ENCODE measurements at places on chromosomes 6 and 20.

DNA sequence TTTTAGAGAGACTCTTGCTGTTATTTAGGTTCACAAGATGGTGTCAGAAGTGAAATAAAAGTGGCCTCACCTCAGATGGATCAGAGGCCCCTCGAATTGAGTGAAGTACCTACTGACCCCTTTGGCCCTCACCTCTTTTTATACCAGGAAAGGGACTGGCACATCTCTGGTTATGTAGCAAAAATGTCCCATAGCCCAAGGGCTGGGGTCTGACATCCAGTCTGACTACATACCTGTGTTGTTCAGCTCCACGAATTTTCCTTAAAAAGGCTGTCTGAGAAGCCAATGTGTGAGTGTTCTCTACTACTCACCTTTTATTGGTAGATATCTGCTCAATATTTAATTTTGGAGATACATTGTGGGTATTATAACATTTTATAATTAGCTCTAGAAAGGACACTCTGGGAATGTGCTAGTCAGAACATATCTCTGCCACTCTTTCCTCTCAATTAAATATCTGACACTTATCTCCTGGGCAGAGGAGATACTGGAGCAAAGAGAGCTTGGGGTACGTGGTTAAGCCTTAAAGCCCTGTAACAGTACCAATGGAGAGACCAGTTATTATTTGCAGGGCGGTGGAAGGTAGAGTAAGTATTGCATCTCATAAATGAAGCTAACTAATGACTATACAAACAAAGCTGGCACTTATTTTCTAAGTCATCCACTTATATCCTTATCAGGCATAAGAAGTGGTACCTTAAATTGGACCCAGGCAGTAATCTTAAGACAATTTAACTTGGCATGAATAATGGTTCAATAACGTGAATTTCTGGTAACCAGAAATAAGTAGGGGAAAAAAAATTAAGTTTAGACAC, 20.0 kb upstream of the IL22RA2 start:
- no peak for DNase-seq

- no peak for DNase-seq
These were observed 361.1 kb downstream of the FOXA2 start for GRCh38 chr20:22223236-22223635.

DNA sequence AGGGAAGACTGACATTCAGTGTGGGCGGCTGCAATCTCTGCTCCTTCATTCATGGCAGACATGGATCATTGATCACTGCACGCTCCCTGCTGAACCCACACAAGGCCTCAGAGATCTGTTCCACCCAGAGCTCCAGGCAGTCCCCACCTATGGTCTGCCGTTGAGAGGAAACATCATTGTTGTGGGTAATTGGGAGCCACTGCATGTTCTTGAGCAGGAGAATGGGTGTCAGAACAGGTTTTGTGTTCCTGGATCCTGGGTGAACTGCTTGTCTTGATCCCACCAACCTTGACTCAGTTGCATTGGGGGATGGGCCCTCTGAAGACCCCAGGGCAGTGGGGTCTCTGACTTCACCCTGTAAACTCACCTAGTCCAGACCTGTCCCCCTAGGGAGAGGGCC, 23.1 kb upstream of the CCDC167 start:
- no peak for DNase-seq

DNA sequence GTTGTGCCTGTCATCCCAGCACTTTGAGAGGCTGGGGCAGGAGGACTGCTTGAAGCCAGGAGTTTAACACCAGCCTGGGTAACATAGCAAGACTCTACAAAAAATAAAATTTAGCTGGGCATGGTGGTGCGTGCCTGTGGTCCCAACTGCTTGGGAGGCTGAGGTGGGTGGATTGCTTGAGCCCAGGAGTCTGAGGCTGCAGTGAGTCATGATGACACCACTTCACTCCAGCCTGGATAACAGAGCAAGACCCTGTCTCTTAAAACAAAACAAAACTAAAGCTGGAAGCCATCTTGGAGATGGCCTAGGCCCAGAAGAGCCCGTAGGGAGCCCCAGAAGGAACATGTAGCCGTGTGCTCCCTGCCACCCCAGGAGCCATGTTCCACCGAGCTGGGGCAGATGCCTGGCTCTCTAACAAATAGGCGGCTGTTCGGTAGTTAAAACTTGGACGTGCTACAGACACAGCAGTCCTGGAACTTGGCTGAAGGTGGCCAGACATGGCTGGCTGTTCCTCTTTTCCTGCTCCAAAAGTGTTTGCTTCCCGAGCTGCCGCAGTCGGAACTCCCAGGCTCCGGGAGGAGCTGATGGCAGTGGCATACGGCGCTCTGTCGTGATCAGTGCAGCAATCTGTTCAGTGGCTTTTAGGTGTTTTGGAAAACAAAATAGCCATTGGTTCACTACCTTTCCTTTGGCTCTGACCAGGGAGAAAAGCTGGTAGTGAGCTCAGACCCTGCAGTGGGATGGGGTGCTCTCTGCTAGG, 37.0 kb downstream of the DYNLT1 start:
- no peak for DNase-seq

DNA sequence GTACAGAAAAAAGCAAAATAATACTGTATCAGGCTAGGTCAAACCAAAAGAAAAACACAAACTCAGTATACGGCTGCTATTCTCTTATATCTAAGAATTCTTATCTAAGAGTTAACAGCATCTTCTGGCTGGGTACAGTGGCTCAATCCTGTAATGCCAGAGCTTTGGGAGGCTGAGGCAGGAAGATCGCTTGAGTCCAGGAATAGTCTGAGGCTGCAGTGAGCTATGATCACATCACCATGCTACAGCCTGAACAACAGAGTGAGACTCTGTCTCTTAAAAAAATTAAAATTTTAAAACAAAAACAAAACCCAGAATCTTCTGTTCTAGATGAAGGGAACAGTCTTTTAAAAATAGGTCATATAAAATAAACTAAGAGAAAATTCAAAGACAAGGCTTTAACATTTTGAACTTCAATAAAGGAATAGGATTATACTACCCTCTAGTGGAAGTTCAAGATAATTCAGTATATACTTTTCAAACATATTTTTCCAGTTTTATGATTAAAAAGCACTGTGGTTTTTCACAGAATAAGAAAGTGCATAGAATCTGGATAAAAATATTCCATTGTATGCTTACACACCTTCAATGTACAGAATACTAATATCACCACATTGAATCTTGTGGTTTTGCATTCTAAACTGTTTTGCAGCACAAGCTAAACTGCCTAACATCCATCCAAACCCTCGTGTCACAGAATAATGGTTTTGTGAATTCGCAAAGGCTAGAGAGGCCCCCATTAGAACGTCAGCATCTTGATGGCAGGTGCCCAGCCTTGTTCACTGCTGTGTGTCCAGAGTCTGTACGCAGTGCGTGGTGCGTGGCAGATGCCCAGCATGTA, 39.3 kb downstream of the DTNBP1 start:
- DNase-seq: no peak

DNA sequence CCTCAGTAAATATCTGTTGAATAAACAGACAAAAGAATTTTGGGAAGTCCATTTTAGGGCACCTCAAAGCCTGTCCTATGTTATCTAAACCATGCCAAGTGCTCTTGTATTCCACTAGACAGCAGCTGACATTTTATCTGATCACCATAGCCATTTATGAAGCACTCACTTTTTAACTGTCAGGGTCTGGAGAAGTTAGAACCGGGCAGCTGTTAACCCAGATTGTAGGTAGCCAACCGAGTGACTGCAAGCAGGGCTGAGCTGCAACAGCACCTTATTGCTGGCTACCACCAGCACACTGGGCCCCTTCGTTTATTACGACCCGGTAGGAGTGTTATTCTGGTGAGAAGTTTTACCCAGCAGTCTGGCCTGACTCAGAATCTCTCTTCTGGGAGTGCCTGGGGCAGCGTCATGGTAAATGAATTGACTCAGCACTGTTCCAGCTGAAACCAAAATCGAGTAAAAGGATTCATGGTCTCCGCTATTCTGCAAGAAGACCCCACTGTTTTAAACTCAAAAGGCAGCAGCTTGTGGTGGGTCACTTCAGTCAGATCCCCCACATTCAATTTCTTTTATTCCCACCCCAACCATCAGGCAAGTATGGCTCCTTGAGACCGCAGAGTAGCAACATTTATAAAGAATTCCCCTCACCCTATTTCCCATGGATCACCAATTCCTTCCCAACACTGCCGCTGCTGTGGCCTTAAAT, 1.7 kb downstream of the UBE2V1 start:
- no peak for DNase-seq

GRCh38 chr6:65760285-65760684, 53.3 kb upstream of the EYS start:
- no peak for DNase-seq

DNA sequence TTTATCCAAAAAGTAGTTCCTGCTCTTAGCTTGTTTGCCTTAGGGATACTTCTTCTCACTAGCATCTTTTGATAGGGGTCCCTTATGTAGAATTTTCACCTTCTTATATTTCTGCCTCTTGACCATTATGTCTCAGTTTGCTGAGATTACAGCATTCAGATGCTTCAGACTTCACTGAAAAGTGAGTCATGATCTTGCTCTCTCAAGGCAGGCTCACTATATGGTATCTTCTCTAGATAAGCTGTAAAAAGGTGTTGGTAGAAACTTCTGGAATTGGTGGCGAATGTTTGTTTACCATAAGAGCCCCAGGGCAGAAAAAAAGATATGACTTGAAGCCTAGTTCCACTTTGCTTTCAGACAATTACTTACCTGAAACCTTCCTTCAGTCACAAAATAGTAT, 19.7 kb downstream of the GTPBP2 start:
- DNase-seq: no peak

DNA sequence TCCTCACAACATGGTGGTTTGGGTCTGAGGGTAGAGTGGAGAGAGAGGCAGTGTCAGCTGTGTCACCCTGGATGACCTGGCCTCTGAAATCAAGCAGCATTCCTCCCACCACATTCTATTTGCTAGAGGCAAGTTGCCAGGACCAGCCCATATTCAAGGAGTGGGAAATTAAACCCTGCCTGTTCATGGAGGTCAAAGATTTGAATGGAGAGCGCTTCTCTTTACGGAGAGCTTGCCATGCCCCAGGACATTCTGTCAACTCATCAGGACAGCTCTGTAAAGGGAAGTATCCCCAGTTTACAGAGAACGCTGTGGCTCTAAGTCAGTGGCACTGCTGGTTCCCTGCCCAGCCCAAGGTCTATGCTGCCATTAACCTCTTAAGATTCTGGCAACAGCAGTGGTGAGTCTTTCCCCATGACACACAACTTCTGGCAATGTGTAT, 90.0 kb upstream of the INSM1 start:
- DNase-seq: no peak

DNA sequence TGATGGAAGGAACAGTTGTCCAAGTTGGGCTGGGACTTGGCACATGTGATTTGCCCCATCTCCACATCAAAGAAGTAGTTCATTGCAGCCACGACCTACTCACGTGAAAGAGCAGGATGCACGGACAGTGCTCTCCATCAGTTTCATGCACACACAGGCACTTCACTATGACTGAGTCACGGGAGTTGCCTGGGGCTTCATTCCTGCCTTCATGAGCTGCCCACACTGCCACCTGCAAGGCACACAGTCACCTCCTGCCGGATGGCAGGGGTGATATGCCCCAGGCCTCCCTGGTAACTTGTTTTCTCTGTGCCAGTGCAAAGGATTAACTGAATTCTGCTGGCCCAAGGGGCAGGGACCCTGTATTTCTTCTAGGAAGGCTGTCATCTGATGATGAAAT, 22.8 kb downstream of the CST5 start:
- no peak for DNase-seq

- DNase-seq: no peak
These were observed 237.8 kb downstream of the LY86 start for GRCh38 chr6:6826095-6826901.

DNA sequence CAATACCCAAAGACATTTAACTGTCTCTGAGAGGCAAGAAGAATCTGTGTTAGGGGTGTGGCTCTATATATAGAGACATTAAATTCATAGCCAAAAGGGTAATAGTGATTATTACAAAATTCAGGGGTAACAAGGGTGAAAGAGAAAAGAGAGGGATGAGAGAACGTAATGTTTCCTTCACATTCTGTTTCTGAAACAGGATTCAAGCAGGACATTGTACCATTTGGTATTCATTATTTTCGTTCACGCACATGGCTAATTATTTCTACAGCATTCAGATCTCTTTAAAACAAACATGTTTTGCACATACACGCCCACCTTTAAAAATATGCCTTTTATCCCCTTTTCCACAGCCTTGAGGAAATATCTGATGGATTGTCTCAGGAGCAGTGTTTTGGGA, 122.7 kb downstream of the GMPR start:
- DNase-seq: no peak

DNA sequence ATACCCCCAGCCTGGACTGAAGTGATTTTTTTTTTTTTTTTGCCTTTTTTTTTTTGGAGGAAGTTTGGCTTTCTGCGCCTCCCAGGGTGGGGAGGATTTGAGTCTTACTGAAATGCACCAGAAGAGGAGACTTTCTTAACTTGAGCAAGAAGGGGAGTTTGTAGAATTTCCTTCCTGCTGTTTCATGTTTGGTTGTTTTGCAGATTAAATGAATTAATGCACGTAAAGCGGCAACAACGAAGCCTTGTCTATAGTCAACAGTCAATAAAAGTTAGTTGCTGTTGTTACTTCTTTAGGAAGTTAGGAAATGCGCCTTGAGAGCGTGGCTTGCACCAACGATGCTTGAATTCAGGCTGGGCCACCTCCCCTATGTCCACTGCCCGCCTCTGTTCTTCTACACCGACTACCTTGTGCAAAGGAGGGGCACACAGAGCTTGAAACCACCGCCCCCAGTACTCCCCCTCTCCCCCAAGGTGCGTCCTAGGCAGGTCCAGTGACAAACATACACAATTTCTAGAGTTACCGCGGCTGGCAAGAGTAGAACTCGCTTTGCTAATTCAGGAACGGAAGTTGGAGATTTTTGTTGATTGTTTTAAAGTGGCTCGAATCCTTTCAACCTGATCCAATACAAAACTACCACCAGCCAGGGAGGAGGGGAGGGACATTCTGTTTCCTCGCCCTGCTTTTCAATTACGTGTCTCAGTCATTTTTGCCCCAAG, 830 bp upstream of the CYP24A1 start:
- DNase-seq: no peak

- no peak for DNase-seq
These were observed 1.1 kb downstream of the TULP1 start for GRCh38 chr6:35511562-35511941.

- no peak for DNase-seq
These were observed 17.6 kb upstream of the PYGB start for GRCh38 chr20:25230166-25230831.

- DNase-seq: no peak
These were observed 101.9 kb downstream of the NFATC2 start for GRCh38 chr20:51440589-51440988.

DNA sequence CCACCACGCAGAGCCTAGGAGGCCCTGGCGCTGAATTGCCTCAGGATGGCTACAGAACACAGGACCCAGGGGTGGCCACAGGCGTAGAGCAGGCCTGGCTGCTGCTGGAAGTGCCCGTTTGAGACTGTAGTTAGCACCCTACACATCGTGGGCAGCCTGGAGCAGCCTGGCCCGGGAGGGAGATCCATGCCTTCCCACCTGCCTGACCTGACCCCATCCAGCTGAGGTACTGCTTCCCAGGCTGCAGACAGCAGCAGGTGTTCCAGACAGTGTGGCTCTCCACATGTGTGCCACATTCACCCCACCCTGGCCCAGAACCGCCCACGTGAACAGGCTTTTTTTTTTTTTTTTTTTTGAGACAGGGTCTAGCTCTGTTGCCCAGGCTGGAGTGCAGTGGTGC, 20.9 kb upstream of the MAP1LC3A start:
- DNase-seq: no peak
